ENCODE measurements at places on chromosomes 12 and 14. TPM values are rescaled to one million over a fixed set of nuclear protein-coding genes. Genes with fewer than 3 reads are reported as not detected.

The PYGL gene
- total RNA-seq, result 1.6 TPM

The ABCB9 gene
- total RNA-seq, result 4.9 TPM

The TAS2R30 gene
- total RNA-seq, result 2.3 TPM

The TAS2R19 gene
- total RNA-seq, result 1.4 TPM

The EGLN3 gene
- total RNA-seq, result 4.2 TPM

The TCTN2 gene
- 2.0 TPM for total RNA-seq

The IGF1 gene
- total RNA-seq, result 0.90 TPM

The GALNT16 gene
- not detected for total RNA-seq

The AMN gene
- total RNA-seq, result 1.0 TPM

The AMIGO2 gene
- 12.5 TPM for total RNA-seq

The KCNK10 gene
- not detected for total RNA-seq

GRCh38 chr12:46702581-46703344 lies 123.0 kb downstream of the SLC38A4 start:
- no peak overlapping the region for H3K27ac ChIP-seq
- H3K27me3 ChIP-seq, result no peaks in the 10 kb centered on the region
- no peaks in the 10 kb centered on the region for H3K4me1 ChIP-seq
- no peaks in the 10 kb centered on the region for H3K36me3 ChIP-seq

DNA sequence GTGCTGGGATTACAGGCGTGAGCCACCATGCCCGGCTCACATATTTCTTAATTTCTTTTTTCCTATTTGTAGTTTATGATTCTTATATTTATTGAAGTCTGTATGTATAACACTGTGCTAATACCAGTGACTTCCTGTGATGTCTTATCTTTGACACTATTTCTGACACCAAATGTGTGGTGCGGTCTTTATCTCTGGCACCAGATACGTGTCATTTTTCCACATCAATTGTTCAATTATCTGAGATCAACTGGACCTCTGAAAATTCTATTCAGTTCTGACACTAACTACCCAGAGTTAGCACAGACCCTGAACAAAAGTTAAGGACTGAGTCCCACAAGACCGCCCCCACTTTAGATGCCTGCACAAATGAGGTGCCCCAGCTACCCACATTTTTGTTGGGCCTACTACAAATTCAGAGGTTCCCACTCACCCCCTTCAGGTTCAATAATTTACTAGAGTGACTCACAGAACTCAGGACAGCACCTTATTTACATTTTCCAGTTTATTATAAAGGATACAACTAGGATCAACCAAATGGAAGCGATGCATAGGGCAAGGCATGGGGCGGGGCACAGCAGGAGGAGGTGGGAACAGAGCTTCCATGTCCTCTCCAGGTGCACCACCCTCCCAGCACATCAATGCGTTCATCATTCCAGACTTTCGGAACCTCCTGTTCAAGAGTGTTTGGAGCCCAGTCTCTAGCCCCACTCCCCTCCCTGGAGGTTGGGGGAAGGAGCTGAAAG lies 11.6 kb upstream of the SRSF9 start:
- H3K36me3 ChIP-seq, result peaks cover 2% of the 10 kb centered on the region
- H3K4me3 ChIP-seq, result no peak overlapping the region
- H3K27ac ChIP-seq, result peak overlapping the region; percentile 49
- peaks cover 9% of the 10 kb centered on the region for H3K4me1 ChIP-seq
- no peak for DNase-seq

- peaks cover 35% of the 10 kb centered on the region for H3K4me1 ChIP-seq
- H3K27ac ChIP-seq, result peak overlapping the region; percentile 20
- no peaks in the 10 kb centered on the region for H3K27me3 ChIP-seq
Measured at GRCh38 chr12:66152732-66153131, 17.1 kb downstream of the TMBIM4 start.

- no peaks in the 10 kb centered on the region for H3K36me3 ChIP-seq
- no peak overlapping the region for H3K27ac ChIP-seq
- no peaks in the 10 kb centered on the region for H3K4me1 ChIP-seq
- no peak for DNase-seq
Measured at GRCh38 chr14:99515301-99516155, 34.3 kb downstream of the CCNK start.

GRCh38 chr12:116937640-116938039 lies 26.9 kb downstream of the FBXW8 start:
- no peak for DNase-seq
- peaks cover 3% of the 10 kb centered on the region for H3K4me1 ChIP-seq
- no peak overlapping the region for H3K27ac ChIP-seq
- peaks cover 25% of the 10 kb centered on the region for H3K36me3 ChIP-seq

DNA sequence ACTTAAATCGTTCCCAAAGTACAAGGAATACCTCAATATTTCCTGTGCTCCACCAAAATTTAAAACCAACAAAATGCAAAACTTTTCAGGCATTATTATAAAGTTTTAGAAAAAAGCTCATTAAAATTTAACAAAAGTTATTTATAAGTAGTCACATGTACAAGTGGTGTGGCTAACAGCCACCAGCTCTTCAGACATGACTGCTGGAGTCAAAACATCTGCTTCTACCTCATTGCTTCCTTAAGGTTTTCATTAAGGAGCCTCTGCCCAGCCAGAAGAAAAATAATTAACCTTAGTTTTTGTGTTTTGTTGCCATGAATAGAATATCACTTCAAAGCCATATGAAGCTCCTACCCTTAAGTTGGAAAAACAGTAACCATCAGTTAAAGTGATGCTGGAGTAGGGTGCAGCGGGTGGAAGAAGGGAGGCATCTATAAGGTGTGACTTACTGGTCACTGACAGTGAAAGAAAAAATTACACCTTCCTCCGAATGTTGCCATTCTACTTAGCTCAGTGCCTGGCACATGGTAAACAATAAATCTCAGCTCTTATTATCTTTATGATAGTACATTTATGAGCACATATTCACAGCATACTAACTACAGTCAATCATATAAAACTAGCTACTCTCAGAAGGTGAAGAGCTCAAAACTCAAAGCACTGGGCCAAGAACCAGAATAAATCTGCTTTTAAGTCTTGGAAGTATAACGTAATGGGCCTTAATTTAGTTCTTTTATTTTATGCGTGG lies 57.7 kb downstream of the GALC start:
- no peak overlapping the region for H3K27ac ChIP-seq
- no peak for DNase-seq
- peaks cover 3% of the 10 kb centered on the region for H3K4me1 ChIP-seq
- H3K27me3 ChIP-seq, result no peaks in the 10 kb centered on the region
- no peak overlapping the region for H3K4me3 ChIP-seq

GRCh38 chr12:94699801-94700200 lies 49.4 kb upstream of the TMCC3 start:
- DNase-seq, result no peak
- peaks cover 3% of the 10 kb centered on the region for H3K27me3 ChIP-seq
- H3K4me1 ChIP-seq, result no peaks in the 10 kb centered on the region
- no peak overlapping the region for H3K27ac ChIP-seq

DNA sequence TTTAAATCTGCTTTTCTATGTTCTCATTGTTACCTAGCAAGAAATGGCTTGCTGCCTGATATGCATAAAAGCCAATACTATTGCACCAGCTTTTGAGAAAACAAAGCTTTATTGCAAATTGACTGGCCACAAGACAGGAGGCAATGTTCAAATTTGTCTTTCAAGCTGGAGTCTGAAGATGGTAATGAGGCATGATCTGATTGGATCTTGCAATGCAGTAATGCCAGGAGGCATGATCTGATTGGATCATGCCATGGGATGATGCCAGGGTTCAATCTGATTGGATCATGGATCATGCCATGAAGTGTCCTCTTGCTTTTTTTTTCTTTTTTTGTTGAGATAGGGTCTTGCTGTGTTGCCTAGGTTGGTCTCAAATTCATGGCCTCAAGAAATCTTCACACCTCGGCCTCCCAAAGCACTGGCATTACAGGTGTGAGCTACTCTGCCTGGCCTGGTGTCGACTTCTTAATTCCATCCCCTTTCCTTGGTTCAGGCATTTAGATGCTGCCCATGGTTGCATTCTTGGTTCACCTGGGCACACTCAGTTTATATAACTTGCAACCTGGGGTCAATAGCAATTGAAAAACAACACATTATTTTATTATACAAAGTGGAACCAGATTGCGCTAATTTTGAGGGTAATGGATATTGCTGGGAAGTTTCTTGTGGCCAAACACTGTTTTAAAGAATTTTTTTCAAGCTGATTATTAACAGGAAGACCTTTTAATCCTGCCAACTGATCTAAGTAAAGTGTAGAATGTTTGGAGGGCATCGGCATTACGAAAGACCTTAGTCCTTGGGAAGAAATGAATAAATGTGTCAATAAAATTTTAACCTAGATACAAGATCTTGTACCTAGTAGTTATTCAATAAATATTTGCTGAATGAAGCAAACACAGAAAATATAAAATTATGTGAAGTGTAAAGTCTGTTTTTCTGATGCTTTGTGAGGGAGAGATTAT lies 38.8 kb downstream of the HSD17B6 start:
- no peak overlapping the region for H3K4me3 ChIP-seq
- H3K36me3 ChIP-seq, result no peaks in the 10 kb centered on the region
- H3K4me1 ChIP-seq, result no peaks in the 10 kb centered on the region
- no peak overlapping the region for H3K27ac ChIP-seq
- H3K27me3 ChIP-seq, result no peaks in the 10 kb centered on the region

DNA sequence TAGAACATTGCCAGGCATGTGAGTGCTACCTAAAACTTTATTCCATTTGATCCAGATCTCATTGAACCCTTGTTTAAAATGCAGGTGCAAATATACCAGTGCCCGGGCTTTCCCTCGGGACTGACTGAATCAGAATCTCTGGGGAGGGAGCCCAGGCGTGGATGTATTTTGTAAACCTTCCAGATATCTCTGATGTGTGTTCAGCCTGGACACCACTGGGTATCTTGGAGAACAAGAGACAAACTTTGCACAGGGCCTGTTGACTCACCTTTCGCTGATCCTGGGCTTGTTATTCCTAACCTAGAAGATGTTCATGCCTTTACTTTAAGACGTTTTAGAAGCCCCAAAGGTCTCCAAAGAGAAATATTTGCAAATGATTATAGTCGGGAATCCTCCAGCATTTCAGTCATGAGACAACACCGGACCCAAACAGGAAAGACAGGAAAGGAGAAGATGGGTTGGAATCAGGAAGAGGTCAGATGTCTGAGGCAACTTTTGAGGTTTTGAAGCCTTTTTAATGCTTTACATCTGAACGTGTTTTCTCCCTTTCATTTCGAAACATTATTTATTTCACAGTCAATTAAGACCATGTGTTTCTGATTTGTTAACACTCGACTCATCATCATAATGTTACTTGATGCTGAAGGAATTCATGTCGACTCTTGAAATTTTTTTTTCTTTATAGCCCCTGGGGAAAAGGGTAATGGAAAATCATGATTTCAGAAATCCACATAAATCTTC lies 118.6 kb downstream of the PLXNC1 start:
- peaks cover 30% of the 10 kb centered on the region for H3K36me3 ChIP-seq
- H3K4me1 ChIP-seq, result peaks cover 76% of the 10 kb centered on the region
- no peak for DNase-seq
- no peak overlapping the region for H3K4me3 ChIP-seq
- H3K27me3 ChIP-seq, result no peaks in the 10 kb centered on the region
- no peak overlapping the region for H3K27ac ChIP-seq

GRCh38 chr14:94040247-94040646 lies 14.1 kb downstream of the OTUB2 start:
- peaks cover 2% of the 10 kb centered on the region for H3K36me3 ChIP-seq
- no peak overlapping the region for H3K27ac ChIP-seq
- H3K4me3 ChIP-seq, result no peak overlapping the region

DNA sequence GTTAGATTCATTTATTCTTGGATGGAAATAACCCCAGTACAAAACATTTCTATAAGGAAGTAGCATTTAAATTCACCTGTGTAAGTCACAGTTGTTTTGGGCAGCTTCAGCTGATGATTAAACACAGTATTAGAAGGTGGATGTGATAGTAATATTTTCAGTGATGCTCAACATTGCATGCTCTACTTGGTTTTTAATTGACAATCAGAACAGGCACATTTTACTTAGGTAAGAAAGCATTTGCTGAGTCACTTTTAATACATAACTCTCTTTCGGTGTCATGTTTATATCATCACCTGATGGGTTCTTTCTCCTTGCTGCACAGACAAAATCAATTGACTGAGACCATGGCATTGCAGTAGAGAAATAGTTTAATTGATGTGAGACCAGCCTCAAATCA lies 80.7 kb downstream of the CMAS start:
- no peaks in the 10 kb centered on the region for H3K27me3 ChIP-seq
- no peak overlapping the region for H3K27ac ChIP-seq
- H3K36me3 ChIP-seq, result no peaks in the 10 kb centered on the region

DNA sequence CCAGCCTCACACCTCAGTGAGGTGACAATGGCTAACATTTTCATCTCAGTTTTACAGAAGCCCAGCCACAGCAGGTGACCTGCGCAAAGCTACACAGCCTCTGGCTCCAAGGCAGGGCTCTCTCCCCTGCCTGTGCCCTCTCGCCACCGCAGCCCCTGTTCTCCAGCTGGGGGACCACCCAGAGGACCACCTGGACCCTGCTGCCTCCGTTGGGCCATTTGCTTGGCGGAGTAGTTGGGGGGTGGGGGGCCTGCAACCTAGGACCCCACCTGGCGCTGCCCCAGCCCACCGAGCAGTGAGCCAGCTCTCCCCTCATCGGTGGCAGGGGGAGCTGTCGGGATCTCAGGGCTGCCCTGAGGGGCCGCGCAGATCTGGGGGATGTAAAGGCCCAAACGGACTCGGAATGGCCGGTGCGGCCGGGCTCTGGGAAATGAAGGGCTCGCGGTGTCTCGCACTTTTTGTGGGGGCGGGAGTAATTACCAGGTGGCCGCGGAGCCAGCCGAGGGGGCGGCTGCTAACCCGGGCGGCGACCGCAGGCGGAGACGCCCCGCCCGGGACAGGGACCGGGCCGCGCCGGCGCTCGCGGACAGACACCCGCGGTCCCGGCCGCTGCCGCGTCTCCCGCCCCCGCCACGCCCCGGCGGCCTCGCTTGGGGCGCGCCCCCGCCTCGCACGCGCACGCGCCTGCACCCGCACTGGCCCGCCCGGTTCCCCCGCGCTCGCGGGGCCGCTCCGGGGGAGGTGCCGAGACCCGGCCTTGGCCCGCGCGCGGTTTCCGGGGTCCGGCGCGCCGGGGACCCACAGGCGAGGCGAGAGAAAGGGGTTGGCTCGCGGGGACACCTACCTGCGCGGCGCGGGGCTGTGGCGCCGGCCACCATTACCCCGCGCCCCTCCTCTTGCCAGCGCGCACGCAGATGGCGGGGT lies 8.6 kb upstream of the GPR68 start:
- peak overlapping the region; percentile 49 for H3K4me3 ChIP-seq
- peaks cover 74% of the 10 kb centered on the region for H3K4me1 ChIP-seq
- H3K27me3 ChIP-seq, result peaks cover 1% of the 10 kb centered on the region

DNA sequence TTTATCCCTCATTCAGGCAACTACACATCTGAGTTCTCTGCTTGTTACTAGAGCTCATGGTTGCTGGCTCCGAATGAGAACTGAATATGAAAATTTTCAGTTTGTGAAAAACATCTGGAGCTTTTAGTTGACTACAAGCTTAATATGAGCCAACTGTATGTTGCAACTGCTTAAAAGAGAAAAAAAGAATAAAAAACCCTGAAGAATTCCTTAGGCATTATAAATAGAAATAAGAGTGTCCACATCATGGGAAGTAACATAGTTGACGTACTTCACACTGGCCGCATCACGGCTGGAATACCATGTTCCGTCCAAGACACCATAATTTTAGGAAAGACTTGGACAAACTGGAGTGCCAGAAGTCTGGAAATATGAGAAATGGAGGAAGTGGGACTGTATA lies 57.9 kb downstream of the PDE3A start:
- H3K4me1 ChIP-seq, result peaks cover 3% of the 10 kb centered on the region
- DNase-seq, result no peak
- H3K4me3 ChIP-seq, result no peak overlapping the region
- no peaks in the 10 kb centered on the region for H3K27me3 ChIP-seq
- no peaks in the 10 kb centered on the region for H3K36me3 ChIP-seq

All from activated CD8-positive, alpha-beta T cell treated with anti-CD3 and anti-CD28 coated beads for 36 hours (primary cell).